ENCODE measurements at places on chromosomes 6 and 20.

DNA sequence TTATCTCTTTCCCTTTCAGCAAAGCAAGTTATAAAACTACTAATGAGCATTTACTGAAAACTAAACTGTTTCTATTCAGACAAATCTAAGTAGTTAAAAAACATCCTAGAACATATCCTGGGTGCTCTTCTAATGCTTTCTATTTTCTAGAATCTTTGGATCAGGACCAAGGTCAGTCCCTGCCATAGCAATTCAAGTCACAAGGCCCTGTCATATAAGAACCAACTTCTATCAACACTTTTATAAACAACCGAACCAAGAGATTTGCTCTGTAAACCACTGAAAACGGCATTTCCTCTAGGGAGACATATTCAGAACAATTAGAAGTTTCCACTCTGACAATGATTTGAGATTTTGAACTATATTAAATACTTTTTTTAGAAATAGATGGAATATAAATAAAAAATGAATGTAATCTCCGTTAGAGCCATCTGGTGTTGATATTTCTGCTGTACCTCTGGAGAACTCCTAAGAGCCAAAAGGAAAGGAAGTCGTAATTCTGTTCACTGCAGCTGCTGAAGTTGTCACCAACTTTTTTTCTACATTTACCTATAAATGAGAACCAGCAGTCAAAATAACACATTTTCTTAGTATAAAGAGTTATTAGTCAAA lies 51.4 kb upstream of the LGSN start:
- DNase-seq, result peak; percentile 88

- DNase-seq, result no peak
These were observed 1.6 kb downstream of the CLPSL1 start for GRCh38 chr6:35782424-35782823.

DNA sequence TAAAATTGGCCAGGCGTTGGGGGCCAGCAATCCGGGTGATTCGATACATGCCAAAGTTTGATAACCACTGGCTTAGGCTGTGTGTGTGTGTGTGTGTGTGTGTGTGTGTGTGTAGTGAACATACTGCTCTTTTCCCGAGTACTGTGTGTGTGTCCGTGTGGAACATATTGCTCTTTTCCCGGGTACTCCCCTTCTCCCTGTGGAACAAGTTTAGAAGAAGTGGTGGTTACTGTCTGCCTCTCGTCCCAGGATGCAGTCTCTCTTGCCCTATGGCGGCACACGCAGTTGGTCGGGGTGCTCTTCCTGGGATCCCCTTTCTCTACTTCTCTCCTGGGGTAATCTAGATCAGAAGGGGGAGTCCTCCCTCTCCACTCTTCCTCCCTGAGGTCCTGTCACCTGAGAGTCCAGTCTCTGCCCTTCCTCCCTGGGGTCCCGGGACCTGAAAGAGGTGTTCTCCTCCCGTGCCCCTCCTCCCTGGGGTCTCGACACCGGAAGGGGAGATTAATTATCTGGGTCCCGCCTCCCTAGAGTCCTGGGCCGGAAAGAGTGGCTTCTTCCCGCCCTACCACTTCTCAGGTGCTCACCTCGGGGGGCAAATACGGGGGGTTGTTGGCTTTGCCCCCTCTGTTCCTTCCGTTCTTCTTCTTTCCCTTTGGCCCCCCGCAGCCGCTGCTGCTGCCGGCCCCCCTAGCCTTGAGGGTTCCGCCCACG lies 516 bp downstream of the GTPBP2 start:
- peak; percentile 75 for DNase-seq

DNA sequence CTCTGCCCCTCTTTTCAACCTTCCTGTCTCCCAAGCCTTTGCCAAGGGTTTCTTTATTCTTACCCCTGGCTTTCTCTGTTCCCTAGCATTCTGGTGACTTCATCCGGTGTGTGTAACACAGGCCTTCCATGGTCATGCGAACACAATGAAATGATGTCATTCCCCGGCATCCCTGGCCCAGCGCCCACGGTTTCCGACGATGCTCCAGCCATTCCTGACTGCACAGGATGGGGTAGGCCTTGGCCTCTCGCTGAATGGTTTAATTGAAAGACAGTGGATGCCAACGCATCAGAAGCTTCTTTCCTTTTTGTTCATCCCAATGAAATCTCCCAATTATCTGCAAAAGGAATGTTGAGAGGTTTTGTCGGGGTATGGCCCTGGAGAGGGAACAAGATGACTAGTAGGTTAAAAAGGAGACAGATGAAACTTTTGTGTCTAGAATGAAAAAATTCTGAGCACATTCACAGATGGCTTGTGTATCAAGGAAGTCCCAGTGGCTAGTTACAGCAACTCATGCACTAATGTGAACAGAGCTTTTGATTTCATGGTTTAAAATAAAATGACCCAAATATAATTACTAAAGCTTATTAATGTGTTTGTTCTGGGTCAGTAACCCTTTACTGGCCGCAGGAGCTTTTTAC lies 655.0 kb downstream of the QKI start:
- peak; percentile 88 for DNase-seq

DNA sequence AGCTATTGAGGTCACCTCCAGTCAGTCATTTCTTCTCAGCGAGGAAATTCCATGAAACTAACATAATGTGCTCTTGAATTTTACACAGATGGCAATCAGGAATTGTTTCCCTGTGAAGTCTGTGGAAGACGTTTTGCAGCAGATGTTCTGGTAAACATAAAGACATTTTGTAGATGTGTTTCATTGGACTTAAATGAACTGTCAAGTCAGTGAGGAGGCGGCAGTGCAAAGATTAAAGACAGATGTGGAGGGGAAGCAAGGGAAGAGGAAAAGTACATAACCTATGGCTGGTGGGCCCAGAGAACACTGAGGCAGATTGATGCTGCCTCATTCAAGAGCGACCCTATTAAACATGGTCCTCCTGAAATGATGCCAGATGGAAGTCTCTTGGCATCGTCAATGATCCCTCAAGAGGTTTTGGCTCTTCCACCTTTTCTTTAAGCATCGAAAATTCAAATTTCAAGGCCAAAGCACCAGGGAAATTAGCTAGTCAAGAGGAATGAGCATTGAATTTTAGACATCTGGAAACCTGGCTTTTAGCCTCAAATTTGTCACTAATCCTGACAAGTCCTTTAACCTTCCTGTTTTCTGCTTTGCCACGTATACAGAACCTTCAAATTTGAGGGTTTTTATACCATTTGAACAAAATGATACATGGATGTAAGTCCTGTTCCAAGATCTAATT lies 20.1 kb downstream of the ZC2HC1B start:
- DNase-seq, result peak; percentile 97

- DNase-seq, result no peak
These were observed 904.5 kb upstream of the EPHA7 start for GRCh38 chr6:94323853-94324252.
